ENCODE measurements at places on chromosomes 6 and 20.
A peak's percentile ranks its signal among the peaks of the same experiment; 100 is the strongest.

DNA sequence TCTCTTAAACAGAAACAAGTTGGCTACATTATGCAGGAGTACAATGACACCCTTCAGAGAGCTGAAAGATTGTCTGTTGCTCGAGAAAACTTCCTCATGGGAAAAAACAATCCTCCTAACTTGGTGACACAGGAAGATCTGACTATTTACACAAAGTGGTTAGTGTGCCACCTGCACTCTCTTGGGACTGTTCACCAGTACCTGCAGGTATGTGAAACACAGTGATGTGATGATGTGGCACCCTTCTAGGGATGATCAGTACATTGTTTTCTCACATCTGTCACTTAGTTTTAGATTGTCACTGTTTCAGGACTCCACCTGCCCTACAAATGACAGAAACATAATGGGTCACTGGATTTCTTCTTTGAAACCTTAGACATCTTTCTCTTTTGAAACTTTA is 101.8 kb downstream of the CEP57L1 start:
- DNase-seq: no peak

DNA sequence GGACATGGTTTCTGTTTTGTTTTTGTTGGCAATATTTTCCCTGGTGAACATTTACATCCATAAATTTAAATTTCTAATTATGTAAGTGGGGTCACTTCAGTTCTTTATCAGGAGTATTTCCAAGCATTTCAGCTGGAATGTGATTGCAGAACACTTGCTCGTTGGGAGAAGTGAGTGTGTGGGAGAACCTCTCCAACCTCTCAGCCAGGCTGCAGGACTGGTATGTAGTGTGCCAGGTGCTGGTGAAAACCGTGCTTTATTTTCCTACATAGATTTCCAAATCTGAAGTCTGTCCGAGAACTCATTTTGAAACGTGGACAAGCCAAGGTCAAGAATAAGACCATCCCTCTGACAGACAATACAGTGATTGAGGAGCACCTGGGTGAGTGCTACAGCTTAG is 6.3 kb downstream of the RPL7L1 start:
- no peak for DNase-seq

DNA sequence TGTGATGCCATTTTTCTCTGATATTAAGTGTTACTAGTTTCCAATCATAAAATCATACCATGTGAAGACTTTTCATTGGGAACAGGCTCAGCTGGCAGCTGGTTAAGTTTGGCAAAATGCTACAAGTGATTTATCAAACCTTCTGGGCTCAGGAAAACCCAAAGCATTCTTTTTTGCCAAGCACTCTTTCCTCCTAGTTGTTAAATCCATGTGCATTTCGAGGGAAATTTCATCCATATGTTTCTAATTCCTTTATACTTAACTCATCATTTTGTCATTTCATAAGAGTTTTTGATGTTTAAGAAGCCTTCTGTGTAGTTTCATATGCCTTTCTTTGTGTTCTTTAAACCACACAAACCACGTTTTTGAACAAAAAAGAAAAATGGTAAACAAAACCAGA is 217.6 kb upstream of the PDE10A start:
- DNase-seq: no peak

DNA sequence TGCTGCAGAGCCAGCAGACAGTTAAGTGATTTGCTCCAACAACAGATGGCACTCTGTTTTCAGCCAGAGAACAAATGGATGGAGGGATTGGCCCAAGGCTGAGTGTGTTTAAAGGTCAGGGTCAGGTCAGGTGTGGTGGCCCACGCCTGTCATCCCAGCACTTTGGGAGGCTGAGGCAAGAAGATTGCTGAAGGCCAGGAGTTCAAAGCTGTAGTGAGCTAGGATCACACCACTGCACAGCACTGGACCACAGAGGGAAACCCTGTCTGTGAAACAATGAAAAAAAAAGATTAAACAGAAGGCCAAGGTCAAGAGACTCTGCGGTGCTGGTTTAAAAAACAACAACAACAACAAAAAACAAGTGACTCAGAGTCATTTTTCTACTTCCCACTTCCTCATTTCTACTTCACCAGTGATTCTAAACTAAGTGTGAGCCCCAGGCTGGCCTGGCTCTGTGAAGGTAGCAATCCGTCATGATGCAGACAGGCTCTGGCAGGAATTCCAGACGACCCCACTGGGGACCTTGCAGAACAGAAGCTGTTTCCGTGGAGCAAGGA is 42.5 kb upstream of the ARMC2 start:
- no peak for DNase-seq

- DNase-seq: peak; percentile 38
These were observed 140.6 kb downstream of the TMEM242 start for GRCh38 chr6:157182503-157183264.

DNA sequence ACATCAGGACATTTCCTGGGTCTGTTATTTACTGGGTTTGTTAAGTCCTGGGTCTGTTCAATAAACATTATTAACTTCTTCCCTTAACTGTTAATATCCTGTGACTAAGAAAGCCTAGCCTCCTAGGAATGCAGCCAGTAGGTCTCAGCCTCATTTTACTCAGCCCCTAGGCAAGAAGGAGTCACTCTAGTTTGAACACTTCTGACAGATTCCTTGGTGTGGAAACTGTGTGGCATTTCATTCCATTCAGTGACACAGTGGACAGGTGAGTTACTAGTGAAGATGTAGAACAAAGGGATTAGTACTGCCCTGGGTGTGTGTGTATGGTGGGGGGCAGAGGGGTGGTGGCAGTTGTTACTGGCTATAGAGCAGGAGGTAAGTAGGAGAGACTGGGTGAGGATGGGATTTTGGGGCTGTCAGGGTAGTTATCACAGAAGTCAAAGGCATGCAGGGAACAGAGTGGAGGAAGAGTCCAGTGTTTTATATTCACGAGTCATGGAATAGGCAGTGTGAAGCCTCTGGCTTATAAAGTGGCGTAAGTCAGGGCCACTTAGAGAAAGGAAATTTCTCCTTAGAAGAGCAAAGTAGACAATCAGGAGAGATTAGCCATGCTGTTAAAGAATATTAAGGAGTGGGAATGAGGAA is 28.4 kb downstream of the RNF182 start:
- DNase-seq: no peak

DNA sequence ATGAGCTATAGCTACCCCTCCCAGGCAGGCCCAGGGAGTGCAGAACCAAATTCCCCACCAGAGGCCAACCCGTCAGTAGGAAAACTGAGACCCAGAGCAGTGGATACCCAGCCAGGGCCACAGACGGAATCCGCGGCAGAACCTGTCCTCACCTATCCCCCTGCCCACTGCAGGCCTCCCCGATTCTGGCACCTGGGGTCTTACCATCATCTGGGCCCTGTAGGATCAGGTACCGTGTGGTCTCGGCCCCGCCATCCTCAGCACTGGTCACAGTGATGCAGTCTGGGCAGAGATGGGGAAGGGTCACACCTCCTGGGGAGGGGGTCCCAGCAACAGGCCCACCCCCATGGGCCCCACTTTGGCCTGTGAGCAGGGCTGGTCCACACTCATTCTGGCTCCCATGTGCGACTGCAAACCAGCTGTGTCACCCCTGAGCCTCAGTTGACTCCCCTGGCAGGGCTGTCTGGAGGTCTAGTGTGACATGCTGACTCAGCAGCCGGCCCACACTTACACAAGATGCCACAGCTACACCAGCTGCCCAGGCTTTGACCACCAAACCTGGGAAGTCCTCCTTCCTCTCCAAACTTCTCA is 3.8 kb downstream of the ZNF335 start:
- DNase-seq: no peak

DNA sequence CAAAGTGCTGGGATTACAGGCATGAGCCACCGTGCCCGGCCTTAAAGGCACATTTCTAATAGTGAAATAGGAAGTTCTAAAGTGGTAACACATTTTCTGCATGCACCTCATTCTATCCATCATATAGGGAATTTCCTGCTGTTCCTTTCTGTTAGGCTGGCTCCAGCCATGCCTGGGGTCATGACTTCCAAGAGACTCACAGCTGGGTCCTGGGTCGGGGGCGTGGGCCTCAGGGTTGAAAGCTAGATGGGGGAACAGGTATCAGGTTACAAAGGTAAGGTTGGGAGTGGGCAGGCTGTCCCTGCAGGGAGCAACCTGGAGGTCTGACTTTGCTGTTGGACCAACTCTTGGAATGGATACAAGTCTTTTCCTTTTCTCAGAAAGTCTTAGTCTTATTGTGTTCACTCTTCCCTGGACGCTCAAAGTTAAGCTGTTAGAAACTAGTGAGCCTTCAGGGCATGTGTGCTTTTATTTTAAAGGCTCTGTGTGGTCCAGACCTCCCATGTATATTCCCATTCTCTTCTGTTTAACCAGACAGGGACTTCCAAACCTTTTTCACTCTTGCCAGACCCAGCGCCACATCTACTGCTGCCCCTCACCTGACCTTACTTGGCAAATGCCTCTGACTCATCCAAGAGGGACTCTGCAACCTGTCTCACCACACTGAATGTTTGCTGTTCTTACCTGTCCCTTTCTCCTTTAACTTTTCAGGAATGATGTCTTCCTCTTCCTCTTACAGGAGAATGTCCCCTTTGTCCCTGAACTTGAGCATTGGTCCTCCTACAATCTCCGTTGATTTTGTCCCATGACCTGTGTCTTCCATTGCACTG is 64.4 kb downstream of the TMEM170B start:
- no peak for DNase-seq

DNA sequence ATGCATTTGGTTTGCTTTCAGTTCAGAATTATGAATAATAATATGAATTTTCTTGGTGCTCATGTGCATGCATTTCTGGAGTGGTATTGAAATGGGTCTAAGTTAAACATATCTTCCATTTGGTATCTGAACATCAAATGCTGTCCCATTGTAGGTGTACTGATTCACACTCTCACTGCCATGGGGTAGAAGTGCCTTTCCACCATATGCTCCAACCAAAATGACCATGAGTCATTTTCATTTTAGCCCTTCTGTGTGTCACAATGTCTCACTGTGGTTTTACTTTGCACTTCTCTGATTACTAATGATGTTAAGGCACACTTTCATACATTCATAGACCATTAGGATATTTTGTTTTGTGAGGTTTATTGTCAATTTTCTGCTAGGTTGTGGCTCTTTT is 211.9 kb downstream of the HAO1 start:
- DNase-seq: no peak

DNA sequence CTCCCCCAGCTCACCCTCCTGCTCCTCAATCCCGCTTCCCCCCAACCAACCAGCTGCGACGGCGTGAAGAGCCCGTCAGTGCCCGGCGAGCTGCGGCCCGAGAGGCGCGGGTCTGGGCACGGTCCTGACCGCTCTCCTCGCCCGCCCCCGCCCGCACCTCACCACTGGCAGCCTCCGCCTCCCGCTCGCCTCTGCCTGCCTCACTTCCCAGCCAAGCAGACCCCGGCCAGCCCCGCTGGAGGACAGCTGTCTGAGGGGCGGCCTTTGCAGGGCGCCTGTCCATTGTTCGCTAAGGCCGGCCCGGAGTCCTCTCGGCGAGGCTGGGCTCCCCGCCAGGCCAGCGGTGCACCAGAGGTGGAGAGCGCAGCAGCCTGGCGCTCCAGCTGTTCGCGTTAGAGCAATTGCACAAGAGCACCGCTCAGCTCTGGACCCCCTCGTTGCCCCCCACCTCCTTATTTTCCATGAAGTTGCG is 1.3 kb downstream of the SOBP start:
- no peak for DNase-seq

DNA sequence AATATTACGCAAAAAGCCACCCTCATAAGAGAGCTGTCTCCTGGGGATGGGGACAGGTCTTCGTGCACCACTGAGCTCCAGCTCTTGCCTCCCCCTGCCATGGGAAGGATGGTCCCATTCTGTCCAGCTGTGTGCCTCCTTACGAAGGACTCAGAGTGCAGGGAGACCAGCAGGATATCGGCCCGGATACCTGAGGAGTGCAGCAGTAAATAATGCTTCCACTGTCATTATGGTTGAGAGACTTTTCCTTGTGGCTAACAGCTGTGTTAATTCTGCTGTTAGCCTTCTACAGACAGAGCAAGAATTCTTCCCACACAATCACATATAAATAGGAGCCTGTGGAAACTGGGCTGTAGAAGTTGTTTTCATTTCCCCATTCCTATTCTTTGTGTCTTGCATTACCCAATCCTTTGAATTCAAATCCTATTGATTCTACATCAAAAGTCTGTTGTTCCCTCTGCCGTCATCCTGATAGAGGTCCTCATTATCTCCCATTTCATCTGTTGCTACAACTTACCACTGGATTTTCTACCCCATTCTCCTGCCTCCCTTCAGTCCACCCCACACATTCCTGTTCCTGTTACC is 364.6 kb upstream of the SOX4 start:
- DNase-seq: no peak

DNA sequence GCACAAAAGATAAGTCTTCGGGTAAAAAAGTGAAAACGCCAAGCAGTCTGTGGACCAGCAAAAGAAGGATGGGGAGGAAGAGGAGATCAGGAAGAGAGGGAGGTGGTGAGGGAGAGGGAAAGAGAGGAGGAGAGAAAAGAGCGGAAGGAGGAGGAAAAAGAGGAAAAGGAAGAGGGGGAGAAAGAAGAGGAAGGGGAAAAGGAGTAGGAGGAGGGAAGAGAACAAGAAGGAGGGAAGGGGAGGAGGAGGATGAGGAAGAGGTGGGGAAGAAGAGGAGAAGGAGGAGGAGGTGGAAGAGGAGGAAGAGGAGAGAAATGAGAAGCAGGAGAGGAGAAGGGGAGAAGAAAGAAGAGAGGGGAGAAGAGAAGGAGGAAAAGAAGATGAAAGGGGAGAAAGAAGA is 6.5 kb downstream of the LY86 start:
- no peak for DNase-seq

DNA sequence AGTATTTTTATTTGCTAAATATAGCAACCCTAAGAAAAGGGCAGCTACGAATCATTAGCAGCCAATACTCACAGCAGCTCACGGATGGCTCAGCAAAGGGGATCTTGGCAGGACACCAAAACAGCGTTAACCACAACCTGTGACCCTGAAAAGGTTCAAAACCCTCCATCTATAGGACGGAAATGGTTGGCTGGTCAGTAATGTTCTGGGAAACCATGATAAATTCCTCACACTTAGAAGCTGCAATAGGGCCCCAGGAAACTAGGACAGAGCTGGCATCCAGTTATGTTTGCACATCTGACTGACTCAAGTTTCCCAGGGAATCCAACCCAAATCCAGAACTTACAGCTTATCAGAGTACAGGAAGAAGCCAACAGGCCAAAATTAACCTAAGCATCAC is 30.9 kb upstream of the PTPRT start:
- DNase-seq: no peak

DNA sequence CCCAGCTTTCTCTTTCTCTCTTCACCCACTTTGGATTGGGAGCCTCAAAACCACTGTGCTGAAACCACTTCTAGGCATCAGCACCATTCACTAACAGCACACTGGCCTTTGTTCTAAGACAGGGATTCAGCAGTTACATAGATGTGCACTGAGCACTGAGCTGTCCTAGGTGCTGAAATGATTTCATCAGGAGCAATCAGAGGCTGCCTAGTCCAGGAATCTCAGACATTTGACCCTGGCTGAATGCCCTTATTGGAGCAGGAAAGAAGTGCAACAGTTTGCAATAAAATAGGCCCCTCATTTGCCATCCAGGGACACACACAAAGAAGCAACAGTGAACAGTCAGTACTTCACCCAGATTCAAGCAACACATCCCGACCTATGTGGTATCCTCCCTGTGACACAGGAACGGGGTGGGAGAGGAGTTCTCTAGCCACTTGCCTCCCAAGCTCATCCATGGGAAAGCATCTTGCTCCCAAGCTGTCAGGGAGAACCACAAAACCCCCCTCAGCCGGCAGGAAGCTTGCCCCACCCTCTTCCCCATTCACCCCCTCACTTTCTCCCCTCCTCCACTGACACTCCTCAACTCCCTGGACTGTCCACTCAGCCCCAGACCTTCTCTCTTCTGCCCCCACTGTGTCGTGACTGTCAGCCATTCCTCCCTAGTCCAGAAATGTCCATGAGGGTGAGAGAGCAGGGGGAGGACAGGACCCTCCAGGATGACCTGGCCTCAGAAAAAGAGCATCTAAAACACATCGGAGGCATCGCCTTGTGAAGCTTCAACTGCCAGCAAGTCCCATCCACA is 304.4 kb downstream of the PREX1 start:
- DNase-seq: no peak
